DND-41 (cell line): ENCODE measurements at places on chromosomes 7 and 10.

DNA sequence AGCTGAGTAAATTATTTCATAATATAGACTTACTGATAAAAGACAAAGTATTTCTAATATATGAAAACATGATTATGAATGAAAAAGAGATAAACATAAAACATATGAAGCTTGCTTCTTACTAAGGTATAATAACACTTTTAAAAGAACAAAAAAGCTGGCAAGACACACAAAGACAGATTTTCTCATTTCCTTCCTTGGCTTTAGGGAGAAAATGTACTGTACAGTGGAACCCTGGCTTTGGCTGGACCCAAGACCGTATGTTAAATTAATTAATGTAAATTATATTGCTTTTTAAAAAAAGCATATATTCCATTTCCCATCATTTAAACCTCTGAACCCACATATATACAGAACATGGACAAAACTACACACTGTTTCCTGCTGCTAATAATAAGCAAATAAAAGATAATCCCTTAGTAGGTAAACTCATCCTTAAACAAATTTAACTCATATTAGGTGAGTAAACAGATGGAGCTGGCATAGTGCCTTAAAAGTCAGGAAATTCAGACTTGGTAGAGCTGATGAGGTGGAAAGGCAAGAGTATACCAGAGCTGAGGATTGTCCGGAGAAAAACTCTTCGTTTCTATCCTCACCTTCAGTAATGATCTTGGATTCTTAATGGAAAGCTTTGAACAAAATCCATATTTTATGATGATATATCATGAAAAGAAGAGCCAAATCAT is 1016.4 kb upstream of the KCND2 start:
- H3K27me3 ChIP-seq = no peaks in the 10 kb centered on the region
- no peaks in the 10 kb centered on the region for H3K4me1 ChIP-seq
- no peak overlapping the region for H3K4me3 ChIP-seq
- no peak for DNase-seq
- H3K27ac ChIP-seq = no peak overlapping the region
- H3K36me3 ChIP-seq = no peaks in the 10 kb centered on the region

GRCh38 chr7:94276795-94277194 is 117.9 kb upstream of the COL1A2 start:
- H3K27me3 ChIP-seq = peaks cover 5% of the 10 kb centered on the region
- no peaks in the 10 kb centered on the region for H3K4me1 ChIP-seq
- no peak overlapping the region for H3K4me3 ChIP-seq

DNA sequence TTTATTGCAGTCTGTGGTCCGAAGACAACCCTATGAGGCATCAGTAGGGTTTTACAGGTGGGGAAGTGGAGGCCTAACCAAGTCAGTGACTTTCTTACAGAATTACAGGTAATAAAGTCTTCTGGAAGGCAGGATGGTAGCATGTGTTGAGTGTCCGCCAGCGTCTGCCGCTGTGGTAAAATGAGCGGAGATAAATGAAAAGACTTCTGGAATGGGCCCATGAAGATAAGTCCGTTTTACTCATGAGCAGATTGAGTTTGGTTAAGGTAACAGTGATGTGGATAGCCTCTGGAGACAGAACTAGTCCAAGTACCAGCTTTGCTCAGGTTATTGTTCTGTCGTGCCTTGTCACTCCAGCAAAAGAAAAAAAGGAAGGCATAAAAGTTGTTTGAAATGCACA is 966 bp downstream of the FBH1 start:
- H3K36me3 ChIP-seq = peaks cover 49% of the 10 kb centered on the region
- no peaks in the 10 kb centered on the region for H3K27me3 ChIP-seq
- no peak for DNase-seq
- H3K27ac ChIP-seq = peak overlapping the region; percentile 65
- peak overlapping the region; percentile 96 for H3K4me3 ChIP-seq

DNA sequence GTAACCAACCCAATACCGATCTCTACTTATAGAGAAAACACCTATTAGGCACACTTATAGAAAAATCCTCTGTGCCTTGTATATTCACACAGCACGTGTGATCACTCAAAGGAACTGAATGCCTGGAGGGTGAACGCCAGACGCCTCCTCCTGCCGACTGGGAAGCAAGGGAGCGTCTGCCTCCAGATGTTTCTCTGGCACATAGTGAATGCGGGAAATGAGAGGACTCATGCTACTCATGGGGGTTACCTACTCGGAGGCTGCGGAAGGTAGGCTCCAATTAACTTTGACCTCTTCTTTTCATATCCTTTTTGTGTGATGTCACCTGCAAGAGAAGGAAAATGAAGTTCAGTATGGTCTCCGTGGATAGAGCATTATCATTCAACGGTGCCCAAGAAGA is 203.3 kb downstream of the DIP2C start:
- no peak overlapping the region for H3K27ac ChIP-seq
- DNase-seq = no peak
- no peaks in the 10 kb centered on the region for H3K36me3 ChIP-seq

GRCh38 chr7:13979671-13980435 is 9.6 kb downstream of the ETV1 start:
- no peak overlapping the region for H3K4me3 ChIP-seq
- H3K4me1 ChIP-seq = no peaks in the 10 kb centered on the region
- no peak overlapping the region for H3K27ac ChIP-seq
- H3K36me3 ChIP-seq = no peaks in the 10 kb centered on the region
- H3K27me3 ChIP-seq = no peaks in the 10 kb centered on the region
- DNase-seq = no peak

- H3K27ac ChIP-seq = peak overlapping the region; percentile 98
- H3K4me1 ChIP-seq = peaks cover 50% of the 10 kb centered on the region
- DNase-seq = no peak
- H3K36me3 ChIP-seq = no peaks in the 10 kb centered on the region
- H3K4me3 ChIP-seq = peak overlapping the region; percentile 50
Observed at GRCh38 chr7:148882841-148883265, 1.2 kb downstream of the EZH2 start.

DNA sequence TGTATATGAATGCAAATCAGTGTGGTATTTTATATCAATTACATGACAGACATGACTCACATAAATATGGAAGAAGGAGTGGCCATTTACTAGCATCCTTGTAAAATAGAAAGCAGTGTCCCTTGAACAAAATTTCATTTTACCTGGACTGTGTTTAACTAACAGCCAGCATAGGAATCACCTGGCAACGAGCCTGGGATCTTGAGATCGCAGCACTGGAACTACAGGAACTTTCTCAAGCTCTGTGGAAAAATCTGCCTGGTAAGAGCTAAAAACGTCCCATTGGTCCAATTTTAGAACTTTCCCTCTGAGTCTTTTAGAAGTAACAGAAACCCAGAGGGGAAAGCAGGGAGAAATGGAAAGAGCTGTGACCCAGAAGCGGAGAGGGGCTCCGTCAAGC is 68.9 kb upstream of the AMPH start:
- no peak overlapping the region for H3K4me3 ChIP-seq
- H3K36me3 ChIP-seq = no peaks in the 10 kb centered on the region
- H3K4me1 ChIP-seq = no peaks in the 10 kb centered on the region
- peaks cover 6% of the 10 kb centered on the region for H3K27me3 ChIP-seq

DNA sequence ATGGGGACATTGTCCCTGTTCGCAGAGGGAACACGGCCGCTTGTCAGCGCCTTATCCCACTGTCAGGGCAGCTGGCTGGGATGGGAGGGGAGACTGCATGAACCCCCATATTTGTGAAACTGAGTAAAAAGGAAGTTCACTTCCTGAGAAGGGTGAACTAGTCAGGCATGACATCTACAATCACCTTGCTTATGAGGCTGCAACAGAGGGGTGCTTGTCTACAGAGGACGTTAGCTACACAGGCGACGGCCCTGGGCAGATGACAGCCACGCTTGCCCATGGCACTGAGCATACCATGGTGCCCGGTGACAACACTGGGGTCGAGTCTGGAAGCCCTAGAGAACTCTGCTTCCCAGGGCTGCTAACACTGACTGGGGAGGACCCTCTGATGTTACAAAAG is 46.0 kb upstream of the KDM7A start:
- H3K4me3 ChIP-seq = no peak overlapping the region
- H3K27ac ChIP-seq = no peak overlapping the region
- no peaks in the 10 kb centered on the region for H3K36me3 ChIP-seq
- no peak for DNase-seq

- DNase-seq = no peak
- no peaks in the 10 kb centered on the region for H3K4me1 ChIP-seq
- H3K27me3 ChIP-seq = no peaks in the 10 kb centered on the region
- no peaks in the 10 kb centered on the region for H3K36me3 ChIP-seq
Observed at GRCh38 chr10:126268013-126268920, 120.0 kb downstream of the ADAM12 start.

DNA sequence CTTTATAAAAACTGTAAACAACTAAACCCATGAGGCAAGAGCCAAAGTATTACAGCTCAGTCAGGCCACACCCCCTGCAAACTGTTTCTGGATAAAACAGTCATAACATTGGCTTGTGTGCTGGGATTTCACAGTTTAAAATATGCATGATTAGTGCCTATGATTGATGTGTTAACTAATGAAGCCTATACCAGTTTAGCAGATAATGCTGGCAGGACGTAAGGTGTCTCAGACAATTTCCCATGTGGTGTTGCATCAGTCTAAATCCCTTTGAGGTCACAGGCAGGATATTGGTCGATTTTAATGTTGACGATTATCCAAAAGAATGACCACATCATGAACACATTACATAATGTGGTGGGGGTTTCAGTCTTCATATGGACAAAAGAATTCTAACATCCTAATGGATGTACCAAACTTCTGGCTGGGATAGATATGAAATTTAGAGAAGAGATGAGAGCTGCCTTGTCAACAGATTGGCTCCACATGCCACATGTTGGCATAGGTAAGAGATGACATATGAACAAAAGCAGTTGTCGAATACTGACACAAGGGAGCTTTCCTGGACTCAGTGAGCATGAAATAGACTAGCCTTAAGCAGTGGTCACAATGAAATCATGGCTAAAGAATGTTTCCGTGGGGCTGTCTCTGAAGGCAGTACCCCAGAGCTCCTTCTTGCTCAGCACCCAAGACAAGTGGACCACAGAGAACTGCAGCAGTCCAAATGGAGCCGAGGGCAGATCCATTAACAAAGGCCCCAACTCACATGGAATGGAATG is 445.6 kb downstream of the GFRA1 start:
- H3K4me1 ChIP-seq = no peaks in the 10 kb centered on the region
- H3K36me3 ChIP-seq = no peaks in the 10 kb centered on the region
- H3K4me3 ChIP-seq = no peak overlapping the region
- H3K27me3 ChIP-seq = no peaks in the 10 kb centered on the region
- DNase-seq = no peak

DNA sequence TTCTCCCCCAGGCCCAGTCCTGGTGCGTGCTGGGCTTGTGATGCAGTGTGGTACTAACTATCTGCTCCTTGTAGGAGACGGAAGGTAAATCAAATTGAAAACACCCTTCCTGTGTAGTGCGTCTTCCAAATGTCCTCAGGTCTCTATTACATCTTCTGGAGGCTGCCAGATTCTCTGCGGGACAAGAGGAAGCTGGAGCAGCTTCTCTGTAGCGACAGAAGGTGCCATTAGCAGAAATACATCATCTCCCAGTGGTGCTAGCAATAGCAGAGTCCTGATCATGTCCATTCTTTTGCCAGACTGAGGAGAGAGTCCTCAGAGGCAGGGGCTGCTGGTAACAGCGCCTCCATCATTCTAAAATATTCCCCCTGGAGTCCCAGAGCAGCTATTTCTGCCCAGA is 675.2 kb downstream of the LRMDA start:
- no peak overlapping the region for H3K4me3 ChIP-seq
- no peaks in the 10 kb centered on the region for H3K4me1 ChIP-seq
- no peak for DNase-seq
- no peak overlapping the region for H3K27ac ChIP-seq
- H3K27me3 ChIP-seq = no peaks in the 10 kb centered on the region
- no peaks in the 10 kb centered on the region for H3K36me3 ChIP-seq

DNA sequence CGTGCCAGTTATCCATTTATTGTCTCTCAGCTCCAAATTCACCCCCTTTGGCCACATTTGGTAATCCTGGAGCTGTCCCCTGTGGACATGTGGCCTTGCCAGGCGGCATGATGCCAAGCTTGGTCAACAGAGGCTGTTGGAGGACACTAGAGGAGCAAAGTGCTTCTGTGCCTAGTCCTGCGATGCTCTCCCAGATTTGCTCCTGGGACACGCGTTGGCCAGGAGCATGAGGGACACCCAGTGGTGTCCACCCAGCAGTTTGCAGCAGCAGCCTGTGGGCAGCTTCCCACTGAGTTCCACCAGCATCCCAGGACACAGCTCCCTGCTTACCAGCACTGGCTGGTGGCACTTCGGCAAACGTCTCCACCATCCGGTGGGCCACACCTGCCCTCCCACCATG is 55.5 kb upstream of the STEAP1B start:
- H3K4me1 ChIP-seq = no peaks in the 10 kb centered on the region
- no peaks in the 10 kb centered on the region for H3K27me3 ChIP-seq
- DNase-seq = no peak
- no peaks in the 10 kb centered on the region for H3K36me3 ChIP-seq
- no peak overlapping the region for H3K27ac ChIP-seq

DNA sequence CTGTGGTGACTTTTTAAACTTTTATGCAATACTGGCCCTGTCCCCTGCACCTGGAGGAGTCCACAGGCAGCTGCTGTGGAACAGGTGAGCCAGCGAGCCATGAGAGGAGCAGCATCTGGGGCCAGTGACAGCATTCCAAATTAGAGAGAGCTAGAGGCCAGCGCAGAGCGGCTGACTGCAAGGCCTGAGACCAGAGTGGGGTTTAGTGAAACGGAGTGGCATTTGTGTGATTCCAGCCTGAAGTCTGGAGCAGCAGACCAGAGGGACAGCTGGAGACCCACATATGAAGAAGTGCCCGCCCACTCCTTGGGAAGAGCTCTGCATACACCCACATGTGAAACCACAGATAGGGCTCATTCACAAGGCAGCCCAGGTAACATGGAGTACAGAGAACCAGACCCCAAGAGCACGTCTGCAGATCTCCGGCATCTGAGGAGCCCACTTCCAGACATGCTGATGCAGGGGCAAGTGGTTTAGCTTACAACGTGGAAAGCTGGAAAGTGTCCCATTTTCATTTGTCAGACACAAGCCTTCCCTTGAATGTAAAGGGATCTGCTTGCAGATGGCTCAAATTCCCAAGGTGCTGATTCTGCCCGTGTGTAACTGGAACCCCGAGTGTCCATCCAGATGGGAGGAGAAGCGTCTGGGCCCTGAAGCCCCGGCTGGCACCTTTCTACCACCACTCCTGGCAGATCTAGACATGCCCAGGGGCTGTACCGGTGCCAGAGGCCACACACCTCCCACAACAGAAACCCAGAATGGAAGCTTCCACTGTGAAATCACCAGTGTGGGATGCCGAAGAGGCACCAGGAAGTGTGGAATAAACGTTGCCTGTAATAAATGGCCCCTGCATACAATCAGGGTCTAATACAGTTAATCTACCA is 256.0 kb upstream of the TCERG1L start:
- no peaks in the 10 kb centered on the region for H3K27me3 ChIP-seq
- no peak overlapping the region for H3K27ac ChIP-seq
- no peaks in the 10 kb centered on the region for H3K4me1 ChIP-seq
- DNase-seq = no peak
- H3K36me3 ChIP-seq = no peaks in the 10 kb centered on the region
